ENCODE measurements at places on chromosomes 5 and 9. TPM values are rescaled to one million over a fixed set of nuclear protein-coding genes. Genes with fewer than 3 reads are reported as not detected.
A peak's percentile ranks its signal among the peaks of the same experiment; 100 is the strongest.

- no peak overlapping the region for H3K4me3 ChIP-seq
- H3K4me1 ChIP-seq = no peaks in the 10 kb centered on the region
- H3K36me3 ChIP-seq = peaks cover 85% of the 10 kb centered on the region
- no peak overlapping the region for H3K27ac ChIP-seq
- H3K27me3 ChIP-seq = no peaks in the 10 kb centered on the region
- no peak for DNase-seq
These were observed 22.5 kb downstream of the TMEM268 start for GRCh38 chr9:114633438-114634089.

CSF2 gene
- polyA plus RNA-seq = not detected

- H3K36me3 ChIP-seq = peaks cover 17% of the 10 kb centered on the region
- no peaks in the 10 kb centered on the region for H3K27me3 ChIP-seq
- DNase-seq = peak; percentile 96
- peak within 1 kb of the TSS; percentile 96 for H3K4me3 ChIP-seq
- peak within 1 kb of the TSS; percentile 66 for H3K27ac ChIP-seq
- H3K4me1 ChIP-seq = peaks cover 30% of the 10 kb centered on the region
These were observed at the start of gene CCNB1 for GRCh38 chr5:69166686-69167492. Gene CCNB1 (plus strand): TSS chr5:69167150. CDS start chr5:69167263, 113 bp downstream.

DNA sequence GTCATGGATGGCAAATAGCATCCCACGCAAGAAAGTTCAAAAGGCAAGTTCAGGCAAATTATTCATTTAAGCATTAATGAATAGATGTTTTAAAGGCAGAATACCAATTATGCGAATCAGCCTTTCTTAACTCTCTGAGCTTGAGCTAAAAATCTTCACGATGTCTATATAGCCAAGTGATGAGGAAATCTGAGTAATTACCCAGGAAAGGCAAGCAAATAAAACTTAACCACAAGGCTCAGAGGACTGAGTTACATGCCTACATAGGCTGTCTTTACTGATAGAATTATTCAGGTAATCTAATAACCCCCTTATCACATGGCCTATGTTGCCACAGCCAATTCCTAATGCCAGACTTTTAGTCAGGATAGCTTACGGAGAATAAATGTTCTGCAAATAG lies 120.8 kb upstream of the MTAP start:
- H3K27me3 ChIP-seq = peaks cover 7% of the 10 kb centered on the region
- H3K36me3 ChIP-seq = no peaks in the 10 kb centered on the region
- no peak overlapping the region for H3K27ac ChIP-seq

GRCh38 chr5:116437922-116438578 lies 136.6 kb downstream of the SEMA6A start:
- no peak overlapping the region for H3K27ac ChIP-seq
- H3K4me1 ChIP-seq = no peaks in the 10 kb centered on the region
- H3K27me3 ChIP-seq = no peaks in the 10 kb centered on the region
- no peak overlapping the region for H3K4me3 ChIP-seq
- no peak for DNase-seq
